ENCODE measurements at places on chromosomes 5 and 9. TPM values are rescaled to one million over a fixed set of nuclear protein-coding genes. Genes with fewer than 3 reads are reported as not detected.

- no peak overlapping the region for H3K4me3 ChIP-seq
- no peak overlapping the region for H3K27ac ChIP-seq
- no peaks in the 10 kb centered on the region for H3K27me3 ChIP-seq
- peaks cover 41% of the 10 kb centered on the region for H3K4me1 ChIP-seq
- no peak for DNase-seq
These were observed 24.6 kb downstream of the TLE1 start for GRCh38 chr9:81664638-81665222.

DNA sequence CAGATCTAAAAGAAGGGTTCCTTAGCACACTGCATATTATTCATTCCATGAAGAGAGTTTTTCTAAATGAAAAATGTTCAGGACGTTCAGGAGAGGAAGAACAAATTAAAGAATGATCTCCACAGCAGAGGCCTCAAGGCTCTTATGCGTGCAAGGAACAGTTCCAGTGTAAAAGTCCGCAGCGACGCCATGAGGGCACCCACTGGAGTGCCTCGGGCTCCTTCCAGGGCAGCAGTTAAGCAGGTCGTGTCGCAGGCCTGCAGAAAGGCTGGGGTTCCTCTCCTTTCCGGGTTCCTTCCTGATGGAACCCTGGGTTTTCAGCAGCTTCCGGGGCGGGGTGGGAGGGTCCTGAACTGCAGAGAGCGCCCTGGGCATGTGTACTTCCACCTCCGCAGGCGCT, 87.1 kb upstream of the SELENOP start:
- H3K27me3 ChIP-seq, result no peaks in the 10 kb centered on the region
- no peak for DNase-seq
- H3K27ac ChIP-seq, result no peak overlapping the region
- no peak overlapping the region for H3K4me3 ChIP-seq
- no peaks in the 10 kb centered on the region for H3K36me3 ChIP-seq

DNA sequence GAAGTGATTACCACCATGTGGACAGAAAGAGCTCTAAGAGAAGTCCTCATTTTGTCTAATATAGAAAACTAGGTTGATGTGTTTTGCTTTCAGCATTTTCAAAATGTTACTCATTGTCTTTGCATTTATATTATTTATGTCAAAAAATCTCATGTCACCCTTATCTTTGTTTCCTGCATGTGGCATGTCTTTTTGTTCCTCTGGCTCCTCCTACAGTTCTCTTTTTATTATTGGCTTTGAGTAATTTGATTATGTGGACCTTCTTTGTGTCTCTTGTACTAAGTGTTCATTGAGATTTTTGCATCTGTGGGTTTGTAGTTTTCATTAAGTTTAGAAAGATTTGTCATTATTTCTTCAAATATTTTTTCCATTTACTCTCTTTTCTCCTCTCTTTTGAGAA, 58.8 kb downstream of the GNG10 start:
- no peak for DNase-seq
- no peak overlapping the region for H3K27ac ChIP-seq
- H3K4me3 ChIP-seq, result no peak overlapping the region
- no peaks in the 10 kb centered on the region for H3K27me3 ChIP-seq

DNA sequence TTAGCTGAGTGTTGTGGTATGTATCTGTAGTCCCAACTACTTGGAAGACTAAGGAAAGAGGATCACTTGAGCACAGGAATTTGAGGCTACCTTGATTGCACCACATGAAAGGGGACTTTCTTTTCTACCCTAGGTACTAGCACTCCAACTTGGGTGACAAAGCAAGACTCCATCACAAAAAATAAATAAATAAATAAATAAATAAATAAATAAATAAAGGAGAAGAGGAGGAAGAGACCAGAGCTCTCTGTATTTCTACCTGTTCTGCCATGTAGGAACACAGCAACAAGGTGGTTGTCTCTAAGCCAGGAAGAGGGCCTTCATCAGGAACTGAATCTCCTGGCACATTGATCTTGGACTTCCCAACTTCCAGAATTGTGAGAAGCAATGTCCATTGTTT, 118.6 kb downstream of the HMHB1 start:
- no peak overlapping the region for H3K4me3 ChIP-seq
- no peaks in the 10 kb centered on the region for H3K36me3 ChIP-seq
- H3K4me1 ChIP-seq, result no peaks in the 10 kb centered on the region

- peaks cover 43% of the 10 kb centered on the region for H3K4me1 ChIP-seq
- H3K27me3 ChIP-seq, result no peaks in the 10 kb centered on the region
- peak overlapping the region; percentile 95 for H3K27ac ChIP-seq
- H3K4me3 ChIP-seq, result no peak overlapping the region
- DNase-seq, result no peak
These were observed 1.5 kb downstream of the RMRP start for GRCh38 chr9:35656348-35656747.

DNA sequence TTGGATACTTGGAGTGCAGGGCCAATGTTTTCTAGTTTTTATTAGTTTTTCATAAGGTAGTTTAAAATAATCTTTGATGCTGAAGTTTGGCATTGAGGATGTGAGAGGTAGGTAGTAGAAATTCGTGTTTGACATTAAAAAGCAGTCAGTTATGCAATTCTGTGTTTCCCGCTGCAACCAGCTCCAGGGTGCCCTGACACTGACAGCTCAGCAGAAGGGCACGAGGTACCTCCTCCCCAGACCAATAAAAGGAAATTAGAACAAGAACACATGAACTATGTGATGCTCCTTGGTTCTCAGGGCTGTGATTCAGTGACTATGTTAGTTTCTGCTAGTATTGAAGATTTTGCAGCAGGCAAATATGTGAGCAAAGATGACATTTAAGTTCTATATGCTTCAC, 40.2 kb downstream of the NSUN2 start:
- no peak for DNase-seq
- no peak overlapping the region for H3K27ac ChIP-seq
- H3K27me3 ChIP-seq, result no peaks in the 10 kb centered on the region
- no peaks in the 10 kb centered on the region for H3K36me3 ChIP-seq
- H3K4me3 ChIP-seq, result no peak overlapping the region
- H3K4me1 ChIP-seq, result no peaks in the 10 kb centered on the region

DNA sequence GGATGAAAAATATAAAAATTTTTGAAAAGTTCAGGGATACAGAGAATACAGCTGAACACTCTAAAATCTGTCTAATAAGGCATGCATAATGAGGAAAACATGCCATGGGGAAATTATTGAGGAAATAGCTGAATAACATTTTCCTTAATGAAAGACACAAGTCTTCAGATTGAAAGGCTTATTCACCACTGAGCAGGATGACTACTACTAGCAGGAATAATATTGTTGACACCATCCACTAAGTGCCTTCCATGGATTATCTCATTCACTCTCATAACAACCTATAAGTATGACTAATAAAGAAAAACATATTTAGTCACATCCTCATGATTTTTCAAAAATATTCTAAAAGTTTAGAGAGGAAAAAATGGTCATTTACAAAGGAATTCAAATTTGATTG, 96.7 kb upstream of the FER start:
- H3K4me1 ChIP-seq, result no peaks in the 10 kb centered on the region
- no peaks in the 10 kb centered on the region for H3K27me3 ChIP-seq
- H3K36me3 ChIP-seq, result no peaks in the 10 kb centered on the region
- no peak for DNase-seq
- no peak overlapping the region for H3K4me3 ChIP-seq

GRCh38 chr5:67543720-67544270, 347.2 kb upstream of the CD180 start:
- no peaks in the 10 kb centered on the region for H3K27me3 ChIP-seq
- DNase-seq, result no peak
- no peak overlapping the region for H3K4me3 ChIP-seq
- H3K27ac ChIP-seq, result no peak overlapping the region
- H3K4me1 ChIP-seq, result peaks cover 13% of the 10 kb centered on the region
- H3K36me3 ChIP-seq, result no peaks in the 10 kb centered on the region

ZBED3 gene
- total RNA-seq, result 1.9 TPM

FAM153A gene
- 0.48 TPM for total RNA-seq
